ENCODE measurements at places on chromosomes 7 and 10. TPM values are rescaled to one million over a fixed set of nuclear protein-coding genes. Genes with fewer than 3 reads are reported as not detected.

- DNase-seq: no peak
Observed at GRCh38 chr10:113967126-113967525, 76.5 kb upstream of the ADRB1 start.

- DNase-seq: no peak
Observed at GRCh38 chr10:70738006-70738760, 47.0 kb downstream of the TBATA start.

DNA sequence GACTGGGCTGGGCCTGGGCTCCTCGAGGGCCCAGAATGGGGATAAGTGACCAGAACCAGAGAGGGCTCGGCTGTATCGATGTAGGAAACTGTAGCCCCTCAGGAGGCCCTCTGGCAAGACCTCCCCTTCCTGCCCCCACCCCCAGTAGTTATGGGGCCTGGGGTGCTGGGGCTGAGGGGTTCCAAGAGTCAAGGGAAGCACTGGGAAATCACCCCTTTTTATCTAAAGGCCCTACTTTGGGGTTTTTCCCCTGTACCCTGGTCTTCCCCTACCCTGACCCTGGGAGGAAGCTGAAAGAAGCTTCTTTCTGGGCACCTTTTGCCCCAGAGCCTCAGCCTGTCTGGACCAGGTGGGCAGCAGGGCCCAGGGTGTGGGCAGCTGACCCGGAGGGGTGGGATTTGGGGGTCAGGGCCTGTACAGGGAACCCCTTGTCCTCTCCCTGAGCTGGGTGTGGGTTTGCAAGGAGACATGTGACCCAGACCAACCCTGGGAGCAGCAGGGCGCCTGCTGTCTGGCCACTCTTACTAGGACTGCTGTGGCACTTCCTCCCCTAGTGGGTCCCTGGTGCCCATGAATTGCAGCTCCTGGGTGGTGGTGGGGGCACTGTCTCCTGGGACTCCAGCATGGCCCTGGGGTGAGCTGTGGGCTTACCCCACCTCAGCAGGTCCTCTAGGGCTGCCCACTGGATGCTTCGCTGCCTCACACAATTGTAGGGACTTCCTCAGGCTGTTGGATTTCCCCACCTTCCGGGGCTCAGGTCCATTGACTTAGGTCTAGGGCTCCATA, 1.5 kb downstream of the IRF5 start:
- no peak for DNase-seq

DNA sequence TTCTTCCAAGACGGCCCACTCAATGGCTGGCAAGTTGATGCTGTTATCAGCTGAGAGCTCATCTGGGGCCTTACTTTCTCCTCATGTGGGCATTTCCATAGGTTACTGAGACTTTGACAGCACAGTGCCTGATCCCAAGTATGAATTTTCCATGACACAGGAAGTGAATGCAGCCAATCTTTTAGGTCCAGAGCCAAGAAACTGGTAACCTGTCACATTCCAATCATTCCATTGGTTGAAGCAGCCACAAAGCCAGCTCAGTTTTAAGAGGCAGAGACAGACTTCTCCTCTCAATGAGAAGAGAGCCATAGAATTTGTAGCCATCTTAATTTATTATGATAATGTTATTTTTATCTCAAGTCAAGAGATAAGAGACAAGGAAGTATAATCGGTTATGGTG, 775.5 kb downstream of the CNTNAP2 start:
- no peak for DNase-seq

GRCh38 chr10:93181271-93182048, 107.8 kb downstream of the CYP26A1 start:
- no peak for DNase-seq

DNA sequence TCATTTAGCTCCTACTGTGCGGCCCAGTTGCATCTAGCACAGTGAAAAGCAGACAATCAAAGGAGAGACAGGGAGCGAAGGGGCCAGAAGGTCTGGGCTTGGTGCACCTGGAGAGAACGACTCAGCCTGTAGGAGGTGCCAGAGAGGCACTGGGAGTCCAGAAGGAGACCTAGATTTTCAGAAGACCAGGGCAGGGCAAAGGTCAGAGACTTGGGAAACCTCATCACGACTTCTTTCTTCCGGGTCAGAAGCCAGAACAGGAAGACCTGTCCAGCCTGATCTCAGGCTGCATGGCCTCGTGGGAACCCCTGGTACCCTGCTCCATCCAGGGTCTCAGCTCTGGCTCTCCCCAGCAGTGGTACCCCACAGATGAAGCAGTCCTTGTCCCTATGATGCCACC, 5.2 kb downstream of the AGAP3 start:
- no peak for DNase-seq

GRCh38 chr10:43960981-43961380, 312.3 kb upstream of the ZNF32 start:
- DNase-seq: no peak

DNA sequence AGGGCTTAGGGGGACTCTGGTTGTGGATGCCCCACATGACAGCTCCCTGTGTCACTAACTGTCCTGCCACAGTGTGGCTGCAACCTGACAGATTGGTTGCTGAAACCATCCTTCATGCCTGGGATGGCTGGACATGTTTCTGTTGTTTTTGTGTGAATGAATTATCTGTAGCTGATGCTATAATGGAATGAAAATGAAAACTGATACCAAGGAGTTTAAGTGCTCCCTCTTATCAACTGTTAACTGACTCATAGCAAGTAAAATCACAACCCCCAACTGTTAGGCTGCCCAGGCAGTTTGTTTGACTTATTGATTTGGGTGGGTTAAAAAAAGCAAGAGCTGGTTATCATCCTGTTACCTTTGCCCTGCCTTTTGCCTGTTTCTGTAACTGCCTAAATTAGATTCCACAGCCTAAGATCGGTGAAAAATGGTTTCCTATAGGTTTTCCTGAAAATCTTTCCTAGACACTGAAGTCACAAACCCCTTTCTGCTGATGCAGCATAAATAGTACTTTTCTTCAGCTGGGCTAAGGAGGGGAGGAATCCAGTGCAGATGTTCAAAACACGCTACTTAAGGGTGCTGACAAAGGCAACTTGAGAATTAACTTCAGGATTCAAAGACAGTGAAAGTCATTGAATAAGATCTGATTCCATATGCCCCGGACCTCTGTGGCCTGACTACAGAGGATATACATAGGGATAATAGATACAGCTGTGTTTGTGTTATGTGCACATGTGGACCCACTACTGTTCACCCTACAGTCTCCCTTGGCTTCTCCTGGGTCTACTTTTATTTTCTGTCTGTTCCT, 5.7 kb downstream of the FRAT2 start:
- no peak for DNase-seq

- no peak for DNase-seq
Observed at GRCh38 chr10:71228875-71229675, 16.7 kb downstream of the UNC5B start.

DNA sequence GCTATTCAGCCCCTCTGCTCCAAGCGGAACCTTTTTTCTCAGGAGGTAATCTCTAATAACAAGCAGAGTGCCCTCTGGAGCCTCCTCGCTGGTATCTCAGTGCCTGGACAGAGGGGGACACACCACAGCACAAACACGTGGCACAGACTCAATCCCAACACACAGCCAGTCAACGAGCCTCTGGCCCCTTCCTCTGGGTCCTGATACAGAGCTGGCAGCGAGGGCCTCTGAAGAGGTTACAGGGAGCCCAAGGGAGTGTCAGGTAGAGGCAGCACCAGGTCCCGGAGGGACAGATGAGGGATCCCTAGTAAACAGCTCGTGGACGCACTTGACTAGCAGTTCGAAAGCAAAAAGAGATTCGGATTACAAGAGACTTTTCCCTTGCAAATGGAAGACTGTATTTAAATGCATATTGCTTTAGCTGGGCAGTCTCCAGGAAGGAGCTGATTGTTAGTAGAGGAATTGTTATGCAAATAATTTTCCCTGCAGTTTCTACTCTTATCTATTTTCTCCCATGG, 14.1 kb downstream of the CXCL12 start:
- DNase-seq: no peak

- no peak for DNase-seq
Observed at GRCh38 chr7:139687980-139688632, 89.7 kb downstream of the HIPK2 start.

DNA sequence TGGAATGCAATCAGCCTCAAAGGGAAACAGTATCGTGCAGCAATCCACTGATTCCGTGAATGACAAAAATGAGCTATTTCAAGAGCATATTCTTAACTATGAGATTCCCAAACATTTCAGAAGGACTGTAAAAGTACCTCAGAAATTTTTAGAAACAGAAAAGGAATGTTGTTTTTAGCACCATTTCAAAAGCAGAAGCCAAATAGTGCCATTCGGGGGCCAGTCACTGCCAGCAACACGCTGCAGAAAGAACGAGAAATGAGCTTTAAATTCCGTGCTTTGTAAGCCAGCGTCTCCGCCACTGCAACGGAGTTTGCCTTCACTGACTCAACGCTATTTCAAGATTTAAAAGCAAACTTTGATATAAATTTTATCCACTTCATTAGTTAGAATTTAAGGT, 6.3 kb downstream of the NUDT5 start:
- no peak for DNase-seq

DNA sequence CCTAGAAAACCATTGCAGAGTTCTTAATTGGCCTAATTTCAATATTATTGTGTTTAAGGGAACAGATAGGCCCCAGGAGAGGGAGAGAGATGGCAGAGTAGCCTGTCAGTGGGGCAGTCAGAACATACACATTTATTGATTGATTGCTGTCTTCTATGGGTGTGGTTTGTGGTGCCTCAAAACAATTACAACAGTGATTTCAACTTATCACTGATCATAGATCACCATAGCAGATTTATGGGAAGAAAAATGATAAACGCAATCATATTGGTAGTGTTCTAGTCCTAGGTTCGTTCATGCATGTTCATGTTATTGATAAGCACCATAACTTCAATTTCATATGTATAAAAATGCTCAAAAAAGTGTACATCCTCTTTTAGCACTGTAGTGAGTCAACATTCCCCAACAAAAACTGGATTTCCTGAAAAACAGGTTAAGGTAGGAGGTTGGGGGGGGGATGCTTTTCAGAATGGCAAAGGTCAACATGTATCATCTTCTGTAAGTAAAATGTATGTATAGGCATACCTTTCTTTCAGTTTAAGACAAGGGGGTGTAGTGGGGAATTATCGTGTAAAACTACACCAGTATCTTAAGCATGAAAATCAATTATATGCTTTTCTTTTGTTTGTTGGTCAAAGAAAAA, 1.1 kb upstream of the TNKS2 start:
- DNase-seq: no peak

DNA sequence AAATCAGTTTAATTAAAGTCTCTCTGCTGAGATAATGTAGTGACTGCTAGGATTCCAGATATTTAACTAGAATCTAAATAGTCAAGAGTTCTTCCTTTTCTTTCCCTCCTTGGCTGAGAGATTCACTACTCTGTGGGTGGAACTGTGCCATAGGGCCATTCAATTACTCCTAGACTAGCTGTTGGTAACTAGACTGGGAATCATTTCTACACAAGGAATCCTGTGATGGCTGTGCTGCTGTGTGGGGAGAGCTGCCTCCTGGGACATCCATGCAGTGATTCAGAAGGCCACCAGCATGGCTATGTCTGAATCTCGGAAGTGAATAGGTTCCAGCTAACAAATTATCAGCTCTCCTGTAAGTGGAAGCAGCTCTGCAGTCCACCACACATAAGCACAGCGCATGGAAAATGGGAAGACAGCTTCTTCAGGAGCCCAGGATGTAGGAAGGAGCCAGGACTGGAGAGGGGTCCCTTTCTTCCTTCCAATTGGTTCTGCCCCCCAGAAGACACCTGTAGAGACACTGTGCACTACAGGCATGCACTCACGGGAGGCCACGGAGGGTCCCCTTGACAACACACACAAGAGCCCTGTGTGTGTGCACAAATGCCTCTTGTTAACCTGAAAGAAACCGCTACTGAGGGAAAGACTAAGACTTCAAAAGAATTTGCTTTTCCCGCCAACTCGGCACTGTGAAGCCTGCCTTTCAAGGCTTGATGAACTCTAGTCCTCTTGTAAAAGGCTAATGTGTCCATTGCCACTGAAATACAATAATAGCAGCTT, 66.5 kb downstream of the SCRN1 start:
- DNase-seq: no peak

GRCh38 chr10:43375401-43376020, 4.1 kb downstream of the FXYD4 start:
- DNase-seq: no peak

DNA sequence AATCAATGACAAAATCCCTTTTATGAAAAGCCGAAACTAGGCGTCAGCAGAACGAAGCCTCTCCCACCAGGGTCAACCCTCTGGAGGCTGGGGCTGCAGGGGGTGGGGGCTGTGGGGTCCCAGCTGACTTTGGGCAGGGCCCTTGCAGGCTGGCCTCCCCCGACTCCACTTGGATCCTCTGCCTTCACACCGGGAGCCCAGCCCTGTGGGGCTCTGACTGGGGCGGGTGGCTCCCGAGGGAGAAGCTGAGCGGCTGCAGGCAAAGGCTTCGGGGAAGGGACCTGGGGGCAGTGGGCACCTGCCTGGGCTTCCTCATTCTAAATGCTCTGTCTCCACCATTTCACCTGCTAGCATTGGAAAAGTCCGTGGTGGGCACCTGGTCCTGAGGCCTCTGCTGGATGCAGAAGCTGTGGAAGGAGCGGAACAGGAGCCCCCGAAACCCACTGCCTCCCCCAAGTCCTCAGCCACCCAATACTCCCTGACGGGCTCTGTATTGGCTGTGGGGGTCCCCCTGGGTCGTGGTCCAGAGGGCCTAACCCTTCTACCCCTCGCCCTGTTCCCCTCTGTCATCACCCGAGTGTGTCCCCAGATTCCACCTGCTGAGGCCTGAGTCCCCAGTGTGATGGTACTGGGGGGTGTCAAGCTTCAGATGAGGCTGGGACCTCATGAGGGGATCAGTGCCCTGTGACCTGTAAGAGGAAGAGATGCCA, 108.6 kb downstream of the DNAJB6 start:
- no peak for DNase-seq

DNA sequence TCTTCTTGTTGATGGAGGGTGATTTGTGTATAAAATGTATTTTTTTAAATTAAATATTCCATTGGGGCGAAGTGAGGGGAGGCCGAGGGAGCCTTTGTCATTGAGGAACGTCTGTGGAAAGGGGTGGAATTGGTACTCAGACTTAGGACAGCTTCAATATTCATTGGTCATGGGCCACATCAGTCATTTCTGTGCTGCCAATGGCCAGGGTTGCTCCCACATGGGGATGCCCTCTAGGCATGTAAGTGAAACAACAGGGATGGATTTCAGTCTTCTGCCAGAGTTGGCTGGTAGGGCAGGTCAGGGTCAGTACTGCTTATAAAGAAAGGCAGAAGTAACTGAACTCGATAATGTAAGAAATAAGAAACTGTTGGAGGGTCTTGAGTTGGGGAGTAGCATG, 47.2 kb downstream of the NEURL1 start:
- DNase-seq: no peak

Gene AQP1
- total RNA-seq: 0.13 TPM

Gene SLIT1
- total RNA-seq: 0.15 TPM

Gene GNAT3
- not detected for total RNA-seq

Gene PNLIPRP1
- not detected for total RNA-seq

Gene STOX1
- total RNA-seq: 0.32 TPM

Gene ABCF2
- 81.7 TPM for total RNA-seq

Gene VSTM2A
- not detected for total RNA-seq

Gene PPP1R17
- not detected for total RNA-seq

Gene C7orf57
- 0.31 TPM for total RNA-seq

Gene TMEM213
- total RNA-seq: not detected

Gene NPFFR1
- not detected for total RNA-seq

Gene GDI2
- total RNA-seq: 290 TPM

Gene AKR1D1
- not detected for total RNA-seq
